Activated B cell treated with CpG ODN at 0.5 μM for 24 hours (primary cell): ENCODE measurements at places on chromosomes 12 and 14.

- DNase-seq: no peak
Observed at GRCh38 chr12:89848732-89849131, 140.1 kb upstream of the ATP2B1 start.

GRCh38 chr14:90300611-90301047 is 31.1 kb downstream of the NRDE2 start:
- DNase-seq: no peak

DNA sequence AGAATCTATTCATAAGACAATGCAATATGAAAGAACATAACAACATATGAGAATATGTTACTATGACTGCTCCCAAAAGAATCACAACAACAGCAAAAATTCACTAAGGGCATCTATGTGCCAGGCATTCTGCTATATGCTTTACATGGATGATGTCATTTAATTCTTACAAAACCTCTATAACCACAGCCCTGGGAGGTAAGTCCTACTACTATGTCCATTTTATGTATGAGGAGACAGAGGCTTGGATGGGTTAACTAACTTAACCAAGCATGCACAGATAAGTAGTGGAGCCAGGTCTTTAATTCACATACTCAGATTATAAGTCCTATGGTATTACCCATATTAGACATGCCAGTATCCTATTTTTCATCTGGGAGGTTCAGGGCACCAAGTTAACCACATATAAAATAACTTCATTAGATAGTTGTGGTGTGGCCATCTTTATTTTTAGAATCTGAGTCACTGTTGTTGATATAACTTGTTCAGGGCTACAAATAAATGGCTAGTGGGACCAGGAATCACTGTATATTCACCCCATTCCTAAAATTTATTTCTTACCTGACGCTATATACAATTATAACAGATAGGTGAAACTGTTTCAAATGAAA is 33.2 kb upstream of the RAD51AP1 start:
- no peak for DNase-seq

- DNase-seq: no peak
Observed at GRCh38 chr12:63075376-63076060, 75.5 kb downstream of the AVPR1A start.

DNA sequence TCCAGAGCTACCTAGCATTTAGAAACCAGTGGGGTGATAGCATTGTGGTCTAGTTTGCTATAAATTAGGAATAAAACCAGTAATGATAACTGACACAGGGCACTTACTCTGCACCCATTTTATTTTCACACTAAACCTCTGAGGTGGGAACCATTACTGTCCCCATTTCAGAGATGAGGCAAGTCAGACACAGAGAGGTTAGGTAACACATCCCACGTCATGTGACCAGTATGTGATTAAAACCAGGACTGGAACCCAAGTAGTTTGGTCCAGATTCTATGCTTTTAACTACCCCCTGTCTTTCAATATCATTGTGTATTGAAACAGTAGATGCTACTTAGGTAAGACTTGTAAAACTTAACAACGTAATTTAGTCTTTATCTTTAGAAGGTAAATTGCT is 110.2 kb downstream of the PLXNC1 start:
- DNase-seq: no peak

DNA sequence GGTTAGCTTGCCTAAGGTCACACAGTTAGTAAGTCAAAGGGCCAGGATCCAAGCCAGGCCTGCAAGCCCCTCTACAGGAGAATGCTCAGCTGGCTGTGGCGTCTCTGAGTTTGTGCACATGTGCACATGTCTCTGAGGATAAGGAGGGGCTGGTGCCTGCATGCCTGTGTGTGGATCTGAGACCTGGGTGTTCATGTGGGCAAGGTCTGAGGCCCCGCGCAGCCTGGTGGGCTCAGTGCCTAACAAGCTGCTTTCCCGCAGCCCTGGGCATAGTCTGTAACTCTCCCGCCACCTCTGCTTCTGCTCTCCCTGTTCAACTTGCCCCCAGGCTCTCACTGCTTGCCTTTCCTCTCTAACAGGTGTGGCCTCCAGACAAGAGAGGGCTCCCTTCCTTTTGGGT is 4.3 kb upstream of the SLC6A12 start:
- no peak for DNase-seq

- no peak for DNase-seq
Observed at GRCh38 chr14:59278111-59278510, 89.6 kb downstream of the DAAM1 start.

- no peak for DNase-seq
Observed at GRCh38 chr12:124416516-124417395, 121.9 kb downstream of the RFLNA start.

GRCh38 chr14:89185919-89186855 is 230.8 kb downstream of the FOXN3 start:
- no peak for DNase-seq

DNA sequence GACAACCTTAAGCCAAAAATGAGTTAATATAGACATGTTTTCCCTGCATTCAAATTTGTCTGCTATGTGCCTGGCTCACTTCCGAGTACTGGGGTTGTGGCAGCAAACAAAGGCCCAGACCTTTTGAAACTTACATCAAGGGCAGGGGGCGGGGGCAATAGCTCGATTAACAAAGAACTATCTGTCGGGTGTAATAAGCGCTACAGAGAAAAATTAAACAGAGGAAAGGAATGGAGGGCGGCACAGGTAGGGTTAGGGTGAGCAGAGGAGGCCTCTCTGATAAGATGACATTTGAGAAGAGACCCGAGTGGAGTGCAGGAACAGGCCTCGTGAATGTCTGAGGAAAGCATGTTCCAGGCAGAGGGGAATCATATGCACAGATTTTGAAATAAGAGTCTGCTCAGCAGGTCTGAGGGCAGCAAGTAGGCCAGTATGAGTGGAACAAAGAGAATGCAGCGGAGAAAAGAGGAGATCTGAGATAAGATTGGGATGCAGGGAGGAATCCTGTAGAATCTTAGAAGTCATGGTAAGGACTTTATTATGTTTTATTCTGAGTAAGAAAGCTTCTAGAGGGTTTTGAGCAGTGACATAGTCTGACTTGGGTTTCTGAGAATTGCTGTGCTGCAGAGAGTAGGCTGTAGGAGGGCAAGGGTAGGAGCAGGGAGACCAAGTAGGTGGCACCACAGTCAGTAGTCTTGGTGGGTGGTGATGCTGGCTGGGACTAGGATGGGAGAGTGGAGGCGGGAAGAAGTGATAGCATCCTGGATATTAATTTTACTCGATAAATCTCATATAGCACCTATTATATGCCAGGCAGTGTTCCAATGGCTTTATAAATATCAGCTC is 52.6 kb downstream of the BICDL1 start:
- no peak for DNase-seq

GRCh38 chr12:120639771-120640721 is at the start of gene CABP1:
TSS of gene CABP1 (plus strand) at chr12:120640626. CDS start at chr12:120640686, 60 bp downstream.
- peak; percentile 72 for DNase-seq

- peak; percentile 64 for DNase-seq
Observed at GRCh38 chr12:113135178-113136127, at the start of gene RASAL1. TSS of gene RASAL1 (minus strand) at chr12:113135761. CDS start at chr12:113135462, 299 bp downstream.

DNA sequence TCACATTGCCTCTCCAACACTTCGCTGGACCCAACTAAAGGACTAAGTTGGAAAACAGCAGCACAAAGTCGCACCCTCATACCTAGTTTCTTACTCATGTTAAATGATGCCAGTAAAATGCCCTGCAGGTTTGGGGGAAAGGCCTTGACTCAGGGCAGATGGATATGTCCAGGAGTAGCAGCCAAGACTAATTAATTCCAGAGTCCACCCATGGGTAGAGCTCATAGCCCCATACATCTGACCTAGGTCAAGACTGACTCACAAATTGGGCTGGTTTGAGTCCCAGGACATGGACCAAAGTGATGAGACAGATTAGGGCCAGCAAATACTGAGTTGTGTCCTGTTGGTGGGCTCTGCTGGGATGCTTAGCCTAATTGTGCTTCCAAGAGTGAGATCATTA is 224.0 kb upstream of the BTG1 start:
- DNase-seq: no peak

- DNase-seq: no peak
Observed at GRCh38 chr12:91139286-91139685, 28.0 kb upstream of the LUM start.

GRCh38 chr12:13425766-13426165 is 229.2 kb downstream of the EMP1 start:
- no peak for DNase-seq

GRCh38 chr12:64293654-64294364 is 71.7 kb upstream of the KICS2 start:
- no peak for DNase-seq

DNA sequence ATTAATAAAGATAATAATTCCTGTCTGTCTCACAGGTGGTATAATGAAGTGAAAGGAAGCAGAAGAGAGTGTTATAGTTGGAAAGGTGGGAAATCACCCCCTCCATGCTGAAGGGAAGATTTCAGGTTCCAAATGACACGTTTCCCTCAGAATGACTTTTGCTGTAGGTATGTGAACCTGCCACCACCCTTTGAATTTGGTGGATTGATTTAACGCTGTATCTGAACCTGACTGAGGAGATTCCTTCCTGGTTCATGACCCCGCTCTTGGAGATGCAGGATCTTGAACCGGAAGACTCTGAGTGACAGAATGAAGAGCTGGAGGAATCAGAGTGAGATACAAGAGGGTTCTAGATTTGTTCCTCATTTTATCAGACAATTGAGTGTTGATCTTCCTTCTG is 20.3 kb upstream of the EMP1 start:
- no peak for DNase-seq

DNA sequence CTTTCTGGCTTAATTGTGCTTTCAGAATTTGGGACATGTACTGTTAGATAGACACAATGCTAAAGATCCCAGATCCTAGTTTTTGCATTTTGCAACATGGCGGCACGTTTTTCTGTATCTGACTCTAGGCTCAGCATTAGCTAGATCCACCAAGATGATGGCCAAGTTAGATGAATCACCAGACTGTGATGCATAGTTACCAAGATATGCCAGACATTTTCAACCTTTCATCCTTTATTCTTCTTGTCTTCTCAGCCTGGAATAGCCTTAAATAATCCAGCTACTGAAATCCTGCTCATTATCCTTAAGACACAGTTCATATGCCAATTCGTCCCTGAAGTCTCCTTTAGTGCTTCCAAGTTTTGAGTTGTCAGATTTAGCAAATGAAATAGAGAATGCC is 144.9 kb upstream of the CRY1 start:
- no peak for DNase-seq

GRCh38 chr12:47698055-47698454 is 7.8 kb downstream of the RPAP3 start:
- no peak for DNase-seq

DNA sequence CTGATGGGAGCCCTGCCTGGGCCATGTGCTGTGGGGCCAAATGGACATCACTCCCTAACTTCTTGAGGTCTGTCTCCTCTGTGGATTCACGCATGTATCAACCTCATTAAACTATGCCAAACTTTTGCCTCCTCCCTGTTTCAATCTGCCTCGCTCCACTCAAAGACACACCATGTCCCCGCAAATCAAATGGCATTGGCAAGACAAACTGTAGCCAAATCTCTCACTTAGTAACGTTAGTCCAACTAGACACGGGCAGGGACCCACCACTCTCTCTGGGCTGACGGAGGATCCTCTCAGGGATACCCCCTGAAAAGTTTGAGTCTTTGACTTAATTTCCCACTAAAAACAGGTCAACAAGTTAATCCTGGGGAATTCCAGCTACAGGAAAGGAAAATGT is 8.0 kb downstream of the ZBTB39 start:
- no peak for DNase-seq

DNA sequence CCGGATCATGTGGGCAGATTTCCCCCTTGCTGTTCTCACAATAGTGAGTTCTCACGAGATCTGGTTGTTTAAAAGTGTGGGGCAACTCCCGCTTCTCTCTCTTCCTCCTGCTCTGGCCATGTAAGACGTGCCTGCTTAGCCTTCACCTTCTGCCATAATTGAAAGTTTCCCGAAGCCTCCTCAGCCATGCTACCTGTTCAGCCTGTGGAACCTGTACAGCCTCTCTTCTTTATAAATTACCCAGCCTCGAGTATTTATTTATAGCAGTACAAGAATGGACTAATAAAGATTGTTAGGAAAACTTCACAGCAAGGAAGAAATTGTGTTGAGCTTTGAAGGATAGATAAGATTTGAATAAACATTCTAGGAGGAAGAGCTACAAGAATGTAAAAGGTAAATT is 52.1 kb downstream of the KDM5A start:
- DNase-seq: no peak

- no peak for DNase-seq
Observed at GRCh38 chr12:92640691-92641090, 62.1 kb upstream of the PLEKHG7 start.

GRCh38 chr12:2547273-2548044 is 247.3 kb upstream of the FKBP4 start:
- DNase-seq: no peak

- peak; percentile 29 for DNase-seq
Observed at GRCh38 chr12:113129664-113130456, 5.7 kb downstream of the RASAL1 start.

GRCh38 chr14:105376521-105377440 is 21.6 kb upstream of the TEX22 start:
- DNase-seq: no peak

- DNase-seq: no peak
Observed at GRCh38 chr14:67526676-67527459, 6.2 kb upstream of the PLEKHH1 start.

DNA sequence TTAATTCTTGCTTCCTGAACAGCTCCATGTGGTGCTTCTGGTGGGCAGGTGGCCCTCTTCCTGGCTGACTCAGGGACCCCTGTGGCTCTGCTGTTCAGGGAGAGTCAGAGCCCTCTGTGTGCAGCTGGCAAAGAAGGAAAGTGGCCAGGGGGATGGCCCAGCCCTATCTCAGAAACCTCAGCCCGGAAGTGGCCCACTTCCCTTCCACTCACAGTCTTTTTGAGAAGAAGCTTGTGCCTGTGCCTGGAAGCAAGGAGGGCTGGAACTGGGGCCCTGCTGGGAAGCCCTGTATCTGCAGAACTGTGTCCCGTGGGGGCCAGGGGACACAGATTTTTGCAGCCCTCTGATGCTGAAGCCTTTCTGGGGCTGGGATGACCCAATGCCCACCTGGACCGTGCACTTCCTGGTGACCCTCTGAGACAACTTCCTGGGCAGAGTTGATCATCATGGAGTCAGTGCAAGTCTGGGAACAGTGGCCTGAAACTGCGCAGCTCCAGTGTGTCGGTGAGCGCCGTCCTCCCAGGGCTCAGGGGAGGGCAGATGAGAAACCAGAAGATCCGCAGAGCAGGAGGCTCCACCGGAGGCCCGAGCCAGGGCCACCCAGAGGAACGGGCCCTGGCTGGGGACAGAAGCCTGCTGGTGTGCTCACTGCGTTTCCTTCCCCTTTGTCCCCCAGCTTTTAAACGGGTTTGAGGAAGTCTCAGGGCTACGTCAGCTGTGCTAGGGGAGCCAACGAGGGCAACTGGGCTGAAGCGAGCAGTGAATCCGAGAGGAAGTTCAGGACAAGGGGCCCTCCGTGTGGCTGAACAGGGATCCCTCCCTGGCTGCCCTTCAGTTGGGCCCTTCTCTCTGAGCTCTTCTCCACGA is 217.4 kb upstream of the RTL1 start:
- DNase-seq: peak; percentile 43
